ENCODE measurements at places on chromosomes 1 and 21.
A peak's percentile ranks its signal among the peaks of the same experiment; 100 is the strongest.

DNA sequence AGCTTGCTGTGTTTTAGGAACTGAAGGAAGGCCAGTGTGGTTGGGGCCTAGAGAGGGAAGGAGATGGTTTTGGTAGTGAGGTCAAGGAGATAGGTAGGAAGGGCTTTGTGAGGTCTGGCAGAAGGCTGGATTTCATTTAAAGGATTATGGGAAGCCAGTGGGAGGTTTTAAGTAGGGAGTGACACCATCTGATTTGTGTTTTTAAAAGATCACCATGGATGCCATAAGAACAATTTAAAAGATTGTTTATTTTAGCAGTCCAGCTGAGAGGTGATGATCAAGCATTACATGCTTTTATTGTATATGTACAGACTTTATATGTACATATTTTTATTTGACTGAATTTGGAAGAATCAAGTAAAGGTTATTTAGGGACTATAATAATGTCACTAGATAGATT lies 26.4 kb downstream of the RGL1 start:
- DNase-seq: no peak

DNA sequence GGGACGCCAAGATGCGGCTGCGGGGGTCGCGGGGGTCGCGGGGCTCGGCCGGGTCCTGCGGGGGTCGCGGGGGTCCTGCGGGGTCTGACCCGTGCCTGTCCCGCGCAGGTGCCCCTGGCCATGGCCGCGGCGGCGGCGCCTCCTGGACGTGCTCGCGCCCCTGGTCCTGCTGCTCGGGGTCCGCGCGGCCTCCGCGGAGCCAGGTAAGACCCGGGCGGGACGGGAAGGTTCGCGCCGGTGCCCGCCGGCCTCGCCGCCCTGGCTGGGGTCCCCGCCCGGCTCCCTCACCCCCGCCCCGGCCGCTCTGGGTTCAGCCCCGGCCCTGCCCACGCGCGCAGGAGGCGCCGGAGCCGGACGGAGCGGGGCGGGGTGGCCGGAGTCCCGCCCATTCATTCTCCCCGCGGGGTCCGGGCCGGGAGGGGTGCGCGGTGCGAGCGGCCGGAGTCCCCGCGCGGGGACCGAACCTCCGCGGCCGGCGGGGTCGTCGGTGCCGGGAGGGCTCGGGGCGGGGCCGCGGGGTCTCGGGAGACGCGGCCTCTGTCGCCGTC lies 380 bp downstream of the COL18A1 start:
- peak; percentile 37 for DNase-seq

DNA sequence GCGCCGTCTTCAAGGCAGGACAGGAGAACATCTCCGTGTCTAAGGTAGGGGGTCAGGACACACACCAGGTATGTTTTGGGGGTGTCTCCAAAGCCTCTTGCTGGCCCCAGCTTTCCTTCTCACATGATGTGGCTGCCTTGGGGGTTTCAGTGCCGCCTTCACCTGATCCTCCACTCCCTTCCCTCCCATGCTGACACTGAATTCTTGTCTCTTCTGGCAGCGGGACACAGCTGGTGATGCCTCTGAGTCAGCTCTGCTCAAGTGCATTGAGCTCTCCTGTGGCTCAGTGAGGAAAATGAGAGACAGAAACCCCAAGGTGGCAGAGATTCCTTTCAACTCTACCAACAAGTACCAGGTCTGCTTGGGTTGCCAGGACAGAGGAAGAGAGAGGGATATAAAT lies 13.5 kb downstream of the ATP1A2 start:
- no peak for DNase-seq

DNA sequence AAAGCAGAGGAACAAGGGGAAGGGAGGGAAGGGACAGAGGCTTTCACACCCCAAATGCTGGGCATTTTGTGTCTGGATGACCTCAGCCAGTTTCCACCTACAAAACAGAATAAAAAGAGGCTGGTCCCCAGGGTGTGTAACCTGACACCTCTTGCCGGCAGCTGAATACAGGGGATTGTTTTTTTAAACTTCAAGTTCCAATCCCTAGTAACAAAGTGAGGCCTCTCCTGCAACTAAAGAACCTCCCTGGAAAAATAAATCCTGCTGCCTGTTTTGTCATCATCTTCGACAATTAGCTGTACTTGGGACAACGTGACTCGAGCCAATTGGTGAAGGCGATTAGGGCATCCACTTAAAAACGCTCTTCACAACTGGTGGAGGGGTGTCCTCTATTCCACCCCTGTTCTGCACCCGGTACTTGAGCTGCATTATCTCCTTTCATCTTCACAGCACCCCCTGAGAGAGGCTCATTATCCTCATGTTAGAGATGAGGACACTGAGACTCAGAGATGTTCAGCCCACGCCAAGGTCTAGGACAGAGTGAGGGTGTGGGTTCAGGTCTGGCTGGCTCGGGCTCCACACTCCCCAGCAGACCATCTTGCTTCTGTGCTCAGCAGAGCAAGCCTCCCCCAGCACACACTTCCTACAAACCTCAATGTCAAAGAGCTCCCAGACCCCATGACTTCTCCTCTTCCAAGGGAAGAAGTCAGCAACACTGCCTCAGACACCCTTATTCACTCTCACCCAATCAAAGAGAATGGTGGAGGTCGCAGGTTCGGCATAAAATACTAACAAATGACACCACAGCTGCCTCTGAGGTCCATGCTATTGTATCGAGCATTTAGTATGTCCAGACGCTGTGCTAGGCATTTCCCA lies 15.2 kb downstream of the ITPKB start:
- DNase-seq: no peak

DNA sequence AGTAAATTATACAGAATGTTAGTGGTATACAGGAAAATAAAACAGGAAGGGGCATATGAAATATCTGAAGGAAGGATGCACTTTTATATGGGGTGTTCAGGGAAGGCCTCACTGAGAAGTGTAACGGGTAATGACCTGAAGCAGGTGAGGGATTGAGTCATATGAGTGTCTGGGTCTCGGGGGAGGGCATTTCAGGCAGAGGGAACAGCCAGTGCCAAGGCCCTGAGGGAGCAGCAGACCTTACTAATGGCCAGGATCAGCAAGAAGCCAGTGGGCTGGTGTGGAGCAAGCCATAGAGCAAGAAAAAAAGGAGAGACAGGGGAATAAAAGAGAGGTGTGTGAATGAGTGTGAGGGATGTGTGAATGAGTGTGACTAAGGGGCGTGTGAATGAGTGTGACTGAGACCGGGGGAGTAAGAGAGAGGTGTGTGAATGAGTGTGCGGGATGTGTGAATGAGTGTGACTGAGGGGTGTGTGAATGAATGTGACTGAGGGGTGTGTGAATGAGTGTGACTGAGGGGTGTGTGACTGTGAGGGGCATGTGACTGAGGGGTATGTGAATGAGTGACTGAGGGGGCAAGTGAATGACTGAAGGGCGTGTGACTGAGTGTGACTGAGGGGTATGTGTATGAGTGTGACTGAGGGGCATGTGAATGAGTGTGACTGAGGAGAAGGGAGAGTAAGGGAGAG lies 107.2 kb downstream of the GLIS1 start:
- DNase-seq: no peak

- no peak for DNase-seq
Observed at GRCh38 chr1:156812293-156812990, 4.2 kb downstream of the SH2D2A start.

DNA sequence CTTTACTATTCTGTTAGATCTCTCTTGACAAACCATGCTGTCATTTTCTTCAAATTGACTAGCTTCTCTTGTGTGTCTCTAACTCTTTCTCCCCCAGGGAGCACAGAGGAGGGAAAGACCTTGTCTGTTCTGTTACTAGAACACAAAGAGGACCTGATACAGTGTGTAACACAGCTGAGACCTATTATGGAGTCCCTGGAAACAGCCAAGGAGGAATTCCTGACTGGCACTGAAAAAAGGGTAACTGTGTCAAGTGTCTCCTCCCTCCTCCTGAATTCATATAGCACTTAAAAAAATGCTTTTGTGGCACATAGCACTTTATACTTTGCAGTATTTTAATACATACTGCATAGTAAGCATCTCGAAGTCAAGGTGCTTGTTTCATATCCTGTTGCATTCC lies 50.6 kb downstream of the ZBTB40 start:
- no peak for DNase-seq

GRCh38 chr1:23620605-23621004 lies 61.3 kb upstream of the ID3 start:
- DNase-seq: no peak

- no peak for DNase-seq
Observed at GRCh38 chr1:228652116-228652515, 83.2 kb upstream of the RHOU start.

DNA sequence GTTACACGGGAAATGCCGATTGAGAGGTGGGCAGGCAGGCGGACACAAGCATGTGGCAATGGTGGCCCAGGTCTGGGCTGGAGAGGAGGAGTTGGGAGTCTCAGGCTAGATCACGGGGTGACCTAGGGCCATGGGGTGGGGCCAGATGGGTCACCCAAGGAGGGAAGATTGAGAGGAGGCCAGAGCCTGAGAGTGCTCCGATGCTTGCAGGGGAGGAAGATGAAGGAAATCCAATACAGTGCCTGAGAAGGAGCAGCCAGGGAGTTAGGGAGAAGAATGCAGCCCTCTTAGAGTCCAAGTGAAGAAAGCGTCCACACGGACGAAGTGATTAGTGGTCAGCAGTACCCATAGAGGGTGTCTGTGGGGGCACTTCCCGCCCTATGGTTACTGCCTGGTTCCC lies 61.4 kb upstream of the FAM3B start:
- DNase-seq: no peak

- no peak for DNase-seq
Observed at GRCh38 chr1:52877554-52877953, 35.0 kb downstream of the ZYG11A start.

DNA sequence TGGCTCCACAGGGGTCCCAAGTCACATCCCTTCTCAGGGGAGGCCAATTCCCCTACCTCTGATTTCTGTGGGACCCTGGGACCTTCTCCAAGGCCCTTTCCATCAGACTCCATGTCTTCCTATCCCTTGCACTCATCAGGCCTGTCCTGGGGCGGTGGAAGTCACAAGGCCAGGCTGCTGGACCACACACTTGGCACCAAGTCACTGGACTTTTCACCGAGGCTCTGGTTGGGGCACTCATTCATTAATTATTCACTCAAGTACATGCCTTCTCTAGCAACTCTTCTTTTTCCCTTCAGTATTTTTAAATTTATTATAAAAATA lies 11.2 kb upstream of the FOXO6 start:
- no peak for DNase-seq

- DNase-seq: no peak
Observed at GRCh38 chr1:181314959-181315358, 168.4 kb upstream of the CACNA1E start.

GRCh38 chr1:62241371-62242131 lies 46.9 kb downstream of the L1TD1 start:
- DNase-seq: no peak

GRCh38 chr21:16821588-16821987 lies 691.3 kb upstream of the CXADR start:
- DNase-seq: no peak

- DNase-seq: no peak
Observed at GRCh38 chr1:53735261-53735660, 3.7 kb downstream of the GLIS1 start.
